NCI-H2107 (cell line): ENCODE measurements at places on chromosomes 5 and 9.

- no peak for DNase-seq
Measured at GRCh38 chr5:80064124-80064523, 29.0 kb downstream of the THBS4 start.

DNA sequence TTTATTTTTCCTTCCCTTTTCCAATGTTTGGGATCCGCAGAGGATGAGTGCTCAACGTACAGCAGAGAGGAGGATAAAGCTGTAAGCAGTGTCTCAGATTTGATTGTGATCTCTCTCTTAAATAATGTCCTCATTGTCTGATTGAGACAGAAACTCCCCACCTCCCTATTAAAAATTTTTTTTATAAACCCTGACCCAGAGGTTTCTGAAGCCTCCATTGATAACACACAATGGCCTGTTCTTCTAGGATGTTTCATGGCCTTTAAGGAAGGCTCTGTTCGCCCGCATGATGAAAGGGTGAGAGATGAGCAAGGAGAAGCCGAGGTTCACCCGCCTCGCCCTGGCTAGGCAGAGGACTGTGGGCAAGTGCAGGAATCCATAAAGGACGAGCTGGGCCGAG is 138.2 kb upstream of the GAS1 start:
- no peak for DNase-seq

DNA sequence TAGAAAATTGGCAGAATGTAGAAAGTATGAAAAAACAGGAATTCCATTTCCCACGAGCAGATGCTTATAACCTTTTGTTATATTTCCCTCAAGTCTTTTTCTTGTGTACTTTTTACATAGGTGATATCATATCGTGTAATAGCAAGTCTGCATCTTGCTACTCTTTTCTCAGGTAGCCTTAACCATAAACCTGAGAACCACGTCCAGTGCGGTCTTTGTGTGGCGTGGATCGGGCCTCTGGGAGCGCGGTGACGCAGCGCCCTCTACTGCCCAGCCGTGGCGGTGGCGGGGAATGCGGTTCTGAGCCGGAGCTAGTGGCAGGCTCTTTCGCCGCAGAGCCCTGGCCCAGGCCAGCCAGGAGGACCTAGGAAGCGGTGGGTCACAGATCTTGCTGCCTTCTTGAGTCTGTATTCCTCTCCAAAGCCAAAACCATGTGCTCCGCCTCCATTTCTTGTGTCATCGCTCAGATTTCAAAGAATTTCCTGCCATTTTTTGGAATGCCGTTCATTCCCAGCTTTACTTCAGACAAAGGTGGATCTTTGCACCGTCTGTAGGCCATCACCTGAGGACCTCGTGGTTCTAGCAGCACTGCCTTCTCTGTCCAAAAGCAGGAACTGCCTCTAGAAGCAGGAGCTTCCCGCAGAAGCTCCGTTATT is 71.9 kb downstream of the MVB12B start:
- DNase-seq: peak; percentile 62

- DNase-seq: no peak
Measured at GRCh38 chr5:111530298-111530740, 18.0 kb upstream of the STARD4 start.

GRCh38 chr5:38923661-38924451 is 78.0 kb downstream of the OSMR start:
- no peak for DNase-seq

- no peak for DNase-seq
Measured at GRCh38 chr5:127870914-127871313, 167.7 kb downstream of the CCDC192 start.

- DNase-seq: no peak
Measured at GRCh38 chr5:80960531-80961375, 590 bp downstream of the RASGRF2 start.

DNA sequence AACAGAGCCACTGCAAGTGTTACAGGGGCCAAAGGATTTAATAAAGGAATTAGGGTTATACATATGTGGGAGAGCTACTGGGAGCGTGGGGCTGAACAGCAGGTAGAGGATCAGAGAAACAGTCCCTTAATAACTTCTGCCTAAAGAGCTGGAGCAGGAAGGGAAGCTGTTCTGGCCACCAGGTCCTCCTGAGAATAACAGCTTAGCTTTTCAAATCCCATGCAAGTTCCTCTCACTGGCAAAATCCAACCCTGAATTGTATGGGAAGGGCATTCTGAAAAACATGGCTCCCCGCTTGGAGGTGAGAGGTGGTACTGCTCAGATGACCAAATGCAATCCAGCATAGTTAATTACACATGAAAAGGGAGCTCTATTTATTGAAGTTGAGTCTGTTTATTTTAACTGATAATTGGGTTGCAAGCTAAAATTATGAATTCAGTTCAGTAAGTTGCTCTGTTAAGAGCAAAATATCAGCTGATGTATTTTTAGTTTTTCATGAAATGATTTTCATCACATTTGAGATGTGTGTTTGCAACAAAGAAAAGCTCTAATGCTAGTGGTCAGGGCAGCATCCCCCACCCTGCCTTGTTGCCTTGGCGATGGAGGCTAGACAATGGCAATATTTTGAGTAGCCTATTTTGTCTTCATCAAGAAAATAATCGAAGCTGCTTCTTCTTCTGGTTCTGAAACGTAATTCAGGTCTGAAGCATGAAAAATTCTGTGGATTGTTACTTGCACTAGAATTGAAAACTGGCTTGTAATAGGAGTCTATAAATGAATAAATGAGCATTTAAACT is 58.4 kb upstream of the SH3GL2 start:
- no peak for DNase-seq

GRCh38 chr5:112865128-112865527 is 4.0 kb downstream of the SRP19 start:
- no peak for DNase-seq

GRCh38 chr9:118711843-118712242 is 657.4 kb downstream of the BRINP1 start:
- no peak for DNase-seq

DNA sequence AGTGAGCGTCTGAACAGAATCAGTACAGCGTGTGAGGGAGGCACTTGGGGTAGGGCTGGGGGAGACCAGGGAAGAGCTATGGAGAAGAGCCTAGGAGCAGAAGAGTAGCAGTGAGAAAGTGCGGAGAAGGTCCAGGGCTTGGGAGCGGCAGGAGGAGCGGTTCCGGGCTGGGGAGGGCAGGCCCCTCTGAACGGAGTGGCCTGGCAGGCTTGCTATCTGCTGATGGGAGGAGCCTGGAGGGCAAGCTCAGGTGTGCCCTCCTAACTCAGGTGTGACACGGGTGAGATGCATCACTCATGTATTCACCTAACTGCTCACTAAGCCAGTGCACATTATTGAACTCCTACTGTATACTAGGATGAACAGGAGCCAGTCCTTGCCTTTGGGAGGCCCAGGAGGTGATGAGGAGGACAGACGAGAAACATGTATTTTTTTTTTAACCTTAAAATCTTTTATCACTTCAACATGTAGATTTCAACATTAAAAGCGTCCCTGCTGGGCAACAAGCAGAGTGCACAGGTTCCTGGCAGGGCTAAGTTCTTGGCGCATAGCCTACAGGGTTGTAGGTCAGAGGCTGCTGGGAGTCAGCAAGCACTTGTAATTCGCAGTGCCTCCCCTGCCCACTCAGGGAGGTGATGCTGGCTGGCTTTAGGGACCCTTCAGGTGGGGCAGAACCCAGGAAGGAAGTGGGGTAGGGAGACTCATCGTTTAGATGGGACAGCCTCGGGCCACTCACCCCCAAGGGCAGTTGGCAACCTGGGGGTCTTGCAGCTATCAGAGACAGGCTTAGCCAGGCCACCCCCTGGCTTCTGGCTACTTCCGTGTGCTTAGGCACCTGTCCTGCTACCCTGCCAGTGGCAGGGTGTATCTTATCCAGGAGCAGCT is 55.5 kb downstream of the TMOD1 start:
- DNase-seq: no peak

DNA sequence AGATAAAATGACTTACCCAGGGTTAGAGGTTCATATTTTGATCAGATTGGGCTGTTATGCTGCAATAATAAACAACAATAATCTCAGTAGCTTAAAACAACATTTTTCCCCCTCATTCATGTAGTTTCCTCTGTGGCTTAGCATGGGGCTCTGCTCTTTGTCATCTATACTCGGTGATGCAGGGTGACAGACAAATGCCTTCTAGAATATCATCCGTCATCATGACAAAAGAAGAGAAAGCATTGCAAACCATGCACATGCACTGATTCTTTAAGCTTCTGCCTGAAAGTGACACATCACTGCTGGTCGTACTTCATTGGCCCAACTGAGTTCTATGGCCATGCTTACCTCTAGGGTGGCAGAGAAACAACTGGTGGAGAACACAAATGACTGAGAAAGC is 58.8 kb upstream of the MAMDC2 start:
- no peak for DNase-seq

- no peak for DNase-seq
Measured at GRCh38 chr9:116325924-116326323, 172.3 kb downstream of the PAPPA start.

DNA sequence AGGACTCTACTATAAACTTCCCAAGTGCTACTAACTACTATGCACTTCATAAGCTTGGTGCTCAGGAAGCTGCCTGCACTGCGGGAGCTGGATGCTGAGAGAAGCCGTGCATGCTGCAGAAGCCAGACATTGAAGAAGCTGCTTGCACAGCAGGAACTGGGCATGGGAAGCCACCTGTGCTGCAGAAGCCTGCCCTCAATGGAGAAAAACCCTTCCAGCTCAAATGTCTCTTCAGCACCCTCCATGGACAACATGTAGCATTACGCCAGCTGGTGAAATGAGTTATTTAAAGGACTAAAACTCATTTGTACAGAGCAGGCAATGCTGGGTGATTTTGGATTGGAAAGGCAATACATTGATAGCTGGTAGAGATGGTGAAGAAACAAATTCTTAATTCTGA is 247.2 kb downstream of the KIF4B start:
- DNase-seq: no peak

DNA sequence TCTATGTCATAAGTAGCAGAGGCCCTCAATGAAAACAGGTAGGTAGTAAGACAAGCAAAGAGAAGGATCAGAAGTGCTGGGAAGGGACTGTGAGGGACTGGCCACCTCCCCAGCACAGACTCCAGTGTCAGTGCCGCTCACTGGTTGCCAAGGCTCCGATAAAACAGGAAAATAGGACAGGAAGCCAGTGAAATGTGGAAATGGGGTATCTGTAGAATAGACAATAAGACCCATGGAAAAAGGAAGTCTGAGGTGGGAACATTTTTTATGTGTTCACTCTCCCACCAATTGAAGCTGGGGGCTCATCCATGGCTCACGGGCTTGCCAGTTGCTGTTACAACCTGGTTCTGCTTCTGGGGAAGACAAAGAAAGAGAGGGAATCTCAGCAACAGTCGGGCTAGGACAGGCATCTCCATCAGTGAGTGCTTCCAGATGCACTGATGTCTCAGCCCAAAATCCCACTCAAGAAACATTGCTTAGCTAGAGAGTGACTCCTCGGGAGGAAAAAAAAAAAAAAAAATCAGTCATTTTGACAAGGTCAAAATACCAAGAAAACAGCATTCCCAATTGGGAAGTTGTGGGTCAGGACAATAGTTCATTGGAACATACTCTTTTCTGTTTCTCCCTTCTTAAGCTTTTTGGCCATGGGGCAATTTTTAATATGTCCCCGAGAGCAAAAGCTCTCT is 27.6 kb upstream of the NFIB start:
- DNase-seq: no peak

GRCh38 chr5:66351813-66352212 is 207.7 kb downstream of the SREK1 start:
- DNase-seq: no peak

GRCh38 chr5:168608386-168608785 is 29.2 kb upstream of the PANK3 start:
- DNase-seq: no peak

DNA sequence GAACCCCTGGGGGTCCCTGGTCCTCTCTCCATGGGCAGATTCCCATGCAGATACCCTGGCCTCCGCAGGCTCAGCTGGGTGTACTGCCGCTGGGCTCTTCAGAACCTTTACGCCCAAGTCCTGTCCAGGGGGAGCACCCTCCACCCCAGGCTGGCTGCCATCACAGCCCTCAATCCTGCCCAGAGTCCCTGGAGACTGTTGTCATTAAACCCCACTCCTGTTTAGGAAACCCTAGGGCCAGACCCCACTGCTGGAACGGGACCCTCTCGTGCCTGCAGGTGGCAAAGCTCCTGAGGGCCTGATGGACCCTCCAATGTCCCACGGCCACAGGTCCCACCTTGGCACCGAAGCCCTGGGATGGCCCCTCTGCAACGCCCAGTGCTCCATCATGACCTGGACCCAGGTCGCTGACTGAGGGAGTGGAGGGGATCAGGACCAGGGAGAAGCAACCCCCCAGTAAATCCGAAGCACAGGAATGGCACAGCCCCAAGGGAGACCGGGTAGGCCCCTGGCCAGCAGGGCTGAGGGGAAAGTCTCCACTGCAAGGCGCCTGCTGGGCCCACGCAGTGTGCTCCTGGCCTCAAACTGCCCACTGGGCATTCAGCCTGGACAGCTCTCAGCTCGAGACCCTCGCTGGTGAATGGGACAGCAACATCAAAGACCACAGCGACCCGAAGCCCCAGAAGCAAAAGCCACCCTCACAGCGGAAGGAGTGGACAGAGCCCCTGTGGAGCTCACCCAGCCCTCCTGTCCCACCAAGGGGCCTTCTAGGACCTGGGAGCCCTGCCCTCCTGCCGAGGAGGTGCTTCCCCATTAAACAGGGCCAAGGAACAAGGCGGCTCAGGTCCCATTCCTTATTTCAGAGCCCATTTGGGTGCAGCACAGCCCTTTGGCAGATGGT is 8.3 kb downstream of the ZDHHC11B start:
- DNase-seq: no peak

- DNase-seq: no peak
Measured at GRCh38 chr5:16992006-16992405, 55.9 kb upstream of the MYO10 start.

DNA sequence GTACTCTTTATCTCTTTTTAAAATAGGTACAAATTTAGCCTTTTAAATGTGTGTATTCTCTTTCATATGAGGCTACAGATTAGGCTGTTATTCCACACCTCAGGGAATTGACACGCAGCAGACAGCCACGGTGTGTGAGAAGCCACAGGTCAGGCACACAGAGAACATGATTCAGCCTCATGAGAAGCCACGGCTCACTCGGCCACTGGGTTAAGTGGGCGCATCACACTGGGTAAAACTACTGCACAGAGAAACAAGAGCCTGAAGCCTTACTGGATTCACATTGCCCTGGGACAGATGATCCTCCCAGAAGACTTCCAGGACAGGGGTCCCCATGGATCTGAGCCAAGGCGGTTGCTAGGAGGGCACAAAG is 28.2 kb downstream of the LPCAT1 start:
- no peak for DNase-seq

DNA sequence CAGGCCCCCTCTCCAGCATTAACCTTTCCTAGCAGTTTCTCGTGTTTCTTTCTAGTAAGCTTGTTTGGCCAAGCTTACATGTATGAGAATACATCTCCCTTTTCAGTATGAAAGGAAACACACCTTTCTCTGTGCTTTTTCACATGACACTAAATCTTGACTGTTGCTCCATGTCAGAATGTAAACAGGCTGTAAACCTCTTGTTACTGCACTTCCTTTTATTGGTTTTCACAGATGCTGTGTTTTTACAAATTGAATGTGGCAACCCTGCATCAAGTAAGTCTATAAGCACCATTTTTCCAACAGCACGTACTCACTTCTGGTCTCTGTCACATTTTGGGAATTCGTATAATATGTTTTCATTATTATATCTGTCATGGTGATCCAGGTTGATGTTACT is 2.2 kb upstream of the CANX start:
- DNase-seq: no peak
